Fibroblast of skin of right biceps (primary cell): ENCODE measurements at places on chromosomes 6 and 20.

GRCh38 chr20:11780765-11781369 lies 136.8 kb upstream of the BTBD3 start:
- no peak for DNase-seq

GRCh38 chr6:111011360-111012142 lies 29.7 kb downstream of the RPF2 start:
- peak; percentile 37 for DNase-seq

DNA sequence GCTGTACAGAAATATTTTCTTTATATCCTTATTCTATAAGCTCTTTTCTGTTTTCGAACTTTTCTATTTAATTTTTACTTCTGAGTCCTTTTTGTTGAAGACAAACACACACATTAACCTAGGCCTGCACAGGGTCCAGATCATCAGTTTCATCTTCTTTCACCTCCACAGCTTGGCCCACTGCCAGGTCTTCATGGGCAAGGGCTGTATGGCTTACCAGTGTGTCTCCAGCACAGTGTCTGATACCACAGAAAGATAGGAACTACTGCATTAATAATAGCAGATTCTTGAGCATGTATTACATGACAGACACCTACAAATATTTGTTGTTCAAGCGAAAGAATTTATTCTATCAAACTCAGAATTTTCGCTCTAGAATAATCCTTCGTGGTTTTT lies 24.4 kb downstream of the QKI start:
- DNase-seq: no peak

GRCh38 chr6:114534813-114535212 lies 192.0 kb upstream of the HS3ST5 start:
- DNase-seq: no peak

- no peak for DNase-seq
These were observed 6.1 kb upstream of the TFAP2D start for GRCh38 chr6:50707191-50707590.
